ENCODE measurements at places on chromosomes 12 and 14.

GRCh38 chr12:130992979-130993538, 39.4 kb downstream of the ADGRD1 start:
- DNase-seq: no peak

- DNase-seq: no peak
Observed at GRCh38 chr12:108530161-108530560, 15.1 kb downstream of the FICD start.

GRCh38 chr14:53151523-53152183, 1.5 kb downstream of the DDHD1 start:
- DNase-seq: peak; percentile 61

GRCh38 chr14:96920023-96920422, 122.8 kb downstream of the VRK1 start:
- no peak for DNase-seq

DNA sequence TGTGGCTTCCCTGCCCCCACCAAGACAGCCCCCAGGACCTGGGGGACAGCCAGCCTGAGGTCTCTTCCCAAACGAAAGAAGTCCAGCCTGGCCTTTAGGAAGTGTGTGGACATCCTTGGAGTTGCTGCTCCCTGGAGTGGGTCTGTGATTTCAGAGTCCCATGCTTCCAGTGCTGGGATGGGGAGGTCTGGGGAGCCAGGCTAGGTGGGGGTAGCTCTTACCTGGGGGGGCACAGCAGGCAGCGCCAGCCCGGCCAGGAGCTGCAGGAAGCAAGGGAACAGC, 509 bp downstream of the PGF start:
- DNase-seq: no peak

DNA sequence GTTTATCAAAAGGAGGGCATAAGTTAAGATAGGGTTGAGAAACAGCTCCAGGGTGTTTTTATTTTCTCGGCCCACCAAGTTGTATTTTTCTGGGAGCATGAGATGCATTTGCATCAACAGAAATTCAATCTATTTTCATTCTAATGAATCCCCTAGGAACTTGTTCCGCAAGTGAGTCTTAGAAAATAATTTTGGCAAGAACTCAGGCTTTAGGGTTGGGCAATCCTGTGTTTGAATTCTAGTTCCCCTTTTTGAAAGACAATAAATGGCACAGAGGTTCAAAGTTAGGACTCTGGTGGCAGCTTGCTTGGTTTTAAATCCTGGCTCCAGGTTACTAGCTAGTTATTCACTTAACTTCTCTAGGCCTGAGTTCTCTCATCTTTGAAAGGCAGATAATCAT, 23.7 kb downstream of the SLC5A8 start:
- no peak for DNase-seq

GRCh38 chr14:52791223-52792096, at the start of gene GNPNAT1:
Gene GNPNAT1 (minus strand): TSS chr14:52791607. CDS start chr14:52784650, 6,957 bp downstream.
- DNase-seq: peak; percentile 94

DNA sequence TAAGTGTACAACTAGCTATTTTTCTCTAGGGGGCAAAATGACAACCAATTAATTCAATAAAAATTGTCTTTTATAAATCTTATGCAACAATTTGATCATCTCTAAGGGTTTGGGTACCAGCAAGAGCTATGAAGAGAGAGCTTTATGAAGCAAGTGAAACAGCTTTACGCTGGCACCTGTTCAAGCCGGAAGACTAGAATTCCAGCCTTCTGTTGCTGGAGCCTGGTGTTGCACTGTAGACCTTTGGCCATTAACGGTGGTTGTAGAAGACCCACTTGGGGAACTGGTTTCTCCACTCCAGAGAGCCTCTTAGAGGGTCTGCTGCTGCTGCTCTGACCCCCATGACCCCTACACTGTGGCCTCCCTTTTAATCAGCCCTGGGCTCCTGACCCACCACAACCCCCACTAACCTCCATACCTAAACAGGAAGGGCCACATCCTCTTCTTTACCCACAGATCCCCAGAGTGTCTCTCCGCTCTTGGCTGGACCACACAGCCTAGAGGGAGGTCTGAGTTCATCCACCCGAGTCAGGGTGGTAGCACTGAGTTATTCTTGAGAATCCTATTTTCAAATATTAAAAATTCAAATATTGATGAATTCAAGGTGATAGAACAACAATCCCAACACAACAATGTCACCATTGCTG, 54.6 kb upstream of the STON2 start:
- no peak for DNase-seq

DNA sequence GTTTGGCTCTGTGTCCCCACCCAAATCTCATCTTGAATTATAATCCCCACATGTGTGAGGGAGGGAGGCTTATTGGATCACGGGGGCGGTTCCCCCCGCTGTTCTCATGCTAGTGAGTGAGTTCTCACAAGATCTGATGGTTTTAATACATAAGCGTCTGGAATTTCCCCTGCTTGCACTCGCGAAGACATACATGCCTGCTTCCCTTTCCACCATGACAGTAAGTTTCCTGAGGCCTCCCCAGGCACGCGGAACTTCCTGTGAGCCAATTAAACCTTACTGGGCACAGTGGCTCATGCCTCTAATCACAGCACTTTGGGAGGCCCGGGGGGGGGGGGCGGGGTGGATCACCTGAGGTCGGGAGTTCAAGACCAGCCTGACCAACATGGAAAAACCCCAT, 60.8 kb downstream of the R3HDM2 start:
- no peak for DNase-seq

DNA sequence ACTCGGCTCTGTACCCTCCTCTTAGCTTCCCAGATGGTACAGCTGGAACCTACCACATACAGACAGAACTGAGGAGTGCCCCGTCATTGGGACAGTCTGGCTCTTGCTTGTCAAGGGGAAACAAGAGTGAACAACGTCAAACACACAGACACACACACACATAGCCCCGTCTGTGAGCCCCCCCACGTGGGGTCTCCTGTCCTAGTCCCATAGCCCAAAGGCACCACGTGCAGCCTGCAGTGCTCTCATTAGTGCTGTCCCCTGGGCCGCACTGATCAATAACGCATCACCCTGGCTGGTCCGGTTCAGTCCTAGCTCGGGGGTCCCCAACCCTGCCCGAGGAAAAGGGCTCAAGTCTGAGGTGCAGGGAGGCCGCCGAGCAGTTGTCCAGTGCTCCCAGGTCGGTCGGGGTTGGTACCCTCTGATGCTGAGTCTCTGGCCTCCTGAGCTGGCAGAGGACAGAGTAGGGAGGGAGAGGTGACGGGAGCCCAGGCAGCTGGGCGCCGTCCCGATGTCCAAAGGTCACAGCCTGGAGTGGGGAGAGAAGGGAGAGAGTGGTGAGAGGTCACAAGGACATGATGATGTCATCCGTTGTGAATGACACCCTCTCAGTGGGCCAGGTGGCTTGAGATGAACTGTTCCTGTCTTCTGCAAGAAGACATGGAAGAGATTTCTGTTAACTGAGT, 105.4 kb upstream of the NOS1 start:
- DNase-seq: no peak

GRCh38 chr12:52045794-52046199, 5.4 kb upstream of the NR4A1 start:
- peak; percentile 34 for DNase-seq

GRCh38 chr12:97131220-97131981, 224.3 kb downstream of the NEDD1 start:
- DNase-seq: no peak

GRCh38 chr12:95571369-95571768, 20.1 kb upstream of the USP44 start:
- DNase-seq: no peak

GRCh38 chr14:105739331-105740102, 213.1 kb downstream of the TMEM121 start:
- DNase-seq: peak; percentile 57

GRCh38 chr14:102975662-102976061, 53.2 kb downstream of the AMN start:
- no peak for DNase-seq

GRCh38 chr12:20260851-20261250, 107.5 kb upstream of the PDE3A start:
- DNase-seq: no peak

DNA sequence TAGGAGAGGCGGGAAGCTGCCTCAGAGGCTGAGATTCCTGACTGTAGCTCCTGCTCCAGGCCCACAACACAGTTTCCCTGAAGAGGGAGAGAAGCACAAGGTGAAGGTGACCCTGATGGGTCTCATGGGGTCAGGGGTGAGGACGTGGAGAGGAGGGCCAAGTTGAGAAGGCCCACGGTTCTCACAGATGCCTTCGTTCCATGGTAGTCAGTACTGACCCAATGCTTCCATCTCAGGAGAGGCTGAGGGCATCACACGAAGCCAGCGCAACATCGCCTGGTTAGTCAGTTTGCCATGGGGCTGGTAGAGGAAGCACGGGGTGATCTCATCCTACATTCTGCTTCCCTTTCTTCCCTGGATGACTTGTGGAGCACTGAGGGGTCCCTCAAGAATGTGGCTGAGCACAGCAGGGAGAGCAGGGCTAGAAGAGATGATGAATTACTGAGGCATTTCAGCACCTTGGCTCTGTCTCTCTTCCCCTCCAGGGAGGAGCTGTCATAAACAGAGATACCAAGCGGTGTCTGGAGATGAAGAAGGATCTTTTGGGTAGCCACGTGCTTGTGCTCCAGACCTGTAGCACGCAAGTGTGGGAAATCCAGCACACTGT, 51.9 kb downstream of the GALNT8 start:
- no peak for DNase-seq

GRCh38 chr12:132502882-132503193, 12.9 kb downstream of the FBRSL1 start:
- no peak for DNase-seq

GRCh38 chr14:89140326-89140725, 276.7 kb downstream of the FOXN3 start:
- DNase-seq: no peak

DNA sequence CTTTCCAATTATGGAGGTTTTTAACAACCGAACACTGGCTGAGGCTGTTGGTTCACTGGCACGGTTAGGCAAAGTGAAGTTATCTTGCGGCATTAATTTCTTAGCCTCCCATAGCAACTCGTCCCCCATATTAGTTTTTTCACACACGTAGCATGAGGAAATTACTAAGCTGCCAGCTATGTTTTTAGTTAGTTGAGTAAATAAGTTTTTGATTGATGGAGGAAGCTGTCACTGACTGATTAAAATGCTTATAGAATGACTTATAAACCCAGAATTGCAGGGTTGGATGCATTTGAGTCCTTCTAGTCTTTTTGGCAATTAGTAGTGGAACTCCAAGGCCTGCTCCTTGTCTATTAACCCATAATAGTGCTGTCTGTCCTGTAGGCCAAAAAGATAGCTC, 97.1 kb downstream of the ALG10 start:
- no peak for DNase-seq

Data from GM12865 (cell line).